Stimulated activated CD4-positive, alpha-beta T cell treated with anti-CD3 and anti-CD28 coated beads, Interleukin-4, amount 100 ng/mL, for 4 hours (primary cell): ENCODE measurements at places on chromosomes 7 and 10.

GRCh38 chr7:130356876-130357611 is 12.4 kb downstream of the CPA5 start:
- DNase-seq, result no peak

DNA sequence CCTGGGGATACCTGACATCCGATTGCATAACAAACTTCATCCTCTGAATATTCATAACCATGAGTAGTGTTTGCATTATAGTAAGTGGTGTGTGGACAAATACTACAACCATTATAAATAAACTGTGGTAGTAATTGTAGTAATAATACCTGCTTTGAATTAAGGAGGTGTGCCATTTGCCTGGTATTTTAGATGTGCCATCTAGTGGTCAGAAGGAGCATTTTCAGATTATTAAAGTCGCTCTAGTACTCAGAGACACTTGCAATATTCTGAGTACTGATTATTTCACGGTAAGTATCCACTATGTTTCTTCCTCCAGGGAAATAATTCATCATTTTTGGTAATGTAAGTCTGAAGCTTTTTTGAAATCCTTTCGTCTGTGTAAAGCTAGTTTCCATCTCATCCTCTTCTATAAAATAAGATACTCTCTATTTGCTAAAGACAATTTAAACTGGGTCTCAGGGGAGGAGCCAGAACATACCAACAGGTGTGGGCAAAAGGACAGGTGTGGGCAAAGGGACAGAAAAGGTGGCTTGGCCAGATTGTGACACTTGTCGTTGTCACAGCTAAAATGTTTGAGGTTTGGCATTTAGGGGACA is 115.3 kb upstream of the WDR11 start:
- no peak for DNase-seq

- no peak for DNase-seq
These were observed 207.9 kb downstream of the CTNNA3 start for GRCh38 chr10:67487906-67488619.

DNA sequence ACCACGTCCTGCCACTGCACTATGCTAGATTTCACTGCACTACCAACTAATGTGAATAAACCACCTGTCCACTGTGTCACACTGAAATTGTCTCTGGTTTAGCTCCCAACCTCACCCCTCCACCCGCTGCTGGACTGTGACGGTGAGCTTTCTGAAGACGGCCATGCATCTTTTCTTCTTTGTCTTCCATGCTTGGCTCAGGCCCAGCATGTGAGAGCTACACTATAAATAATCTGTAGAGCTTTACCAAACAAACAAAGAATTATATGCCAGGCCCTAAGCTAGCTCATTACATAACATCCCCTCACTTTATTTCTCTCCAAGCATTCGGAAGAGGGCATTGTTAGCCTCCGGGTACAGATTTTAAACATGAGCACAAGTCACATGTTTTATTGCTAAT is 633.2 kb downstream of the TNS3 start:
- no peak for DNase-seq

DNA sequence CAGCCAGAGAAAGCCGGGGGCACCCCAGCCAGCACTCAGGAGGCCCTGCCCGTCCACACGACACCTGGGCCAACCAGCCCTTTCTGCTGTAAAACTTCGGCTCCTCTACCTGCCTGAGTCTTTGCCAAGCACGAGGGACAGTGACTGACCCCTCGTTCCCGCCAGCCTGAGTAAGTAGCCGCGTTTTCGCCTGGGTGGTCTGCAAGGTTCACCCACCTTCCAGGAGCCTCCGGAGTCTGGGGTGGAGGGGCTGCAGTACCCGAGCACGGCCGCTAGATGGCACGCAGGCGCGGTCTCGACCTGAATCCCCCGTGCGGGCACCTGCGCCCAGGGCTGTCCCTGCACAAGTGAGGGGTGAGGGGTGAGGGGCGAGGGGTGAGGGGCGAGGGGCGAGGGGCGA is 192.7 kb downstream of the PTPRN2 start:
- DNase-seq, result peak; percentile 55

- no peak for DNase-seq
These were observed 183.5 kb upstream of the FAM3C start for GRCh38 chr7:121579639-121580038.

- no peak for DNase-seq
These were observed 91.4 kb upstream of the KLF6 start for GRCh38 chr10:3876350-3876962.

GRCh38 chr10:79340646-79341244 is 6.5 kb upstream of the PPIF start:
- DNase-seq, result no peak

DNA sequence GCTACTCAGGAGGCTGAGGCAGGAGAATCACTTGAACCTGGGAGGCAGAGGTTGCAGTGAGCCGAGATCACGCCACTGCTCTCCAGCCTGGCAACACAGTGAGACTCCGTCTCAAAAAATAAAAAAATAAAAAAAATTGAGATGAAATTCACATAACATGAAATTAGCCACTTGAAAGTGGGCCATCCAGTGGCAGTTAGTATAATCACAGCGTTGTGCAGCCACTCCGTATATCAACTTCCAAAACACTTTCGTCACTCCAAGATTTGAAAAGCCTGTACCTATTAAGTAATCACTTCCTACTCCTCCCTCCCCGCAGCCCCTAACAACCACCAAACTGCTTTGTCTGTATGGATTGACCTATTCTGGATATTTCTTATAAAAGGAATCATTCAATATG is 20.7 kb upstream of the CACUL1 start:
- DNase-seq, result no peak

DNA sequence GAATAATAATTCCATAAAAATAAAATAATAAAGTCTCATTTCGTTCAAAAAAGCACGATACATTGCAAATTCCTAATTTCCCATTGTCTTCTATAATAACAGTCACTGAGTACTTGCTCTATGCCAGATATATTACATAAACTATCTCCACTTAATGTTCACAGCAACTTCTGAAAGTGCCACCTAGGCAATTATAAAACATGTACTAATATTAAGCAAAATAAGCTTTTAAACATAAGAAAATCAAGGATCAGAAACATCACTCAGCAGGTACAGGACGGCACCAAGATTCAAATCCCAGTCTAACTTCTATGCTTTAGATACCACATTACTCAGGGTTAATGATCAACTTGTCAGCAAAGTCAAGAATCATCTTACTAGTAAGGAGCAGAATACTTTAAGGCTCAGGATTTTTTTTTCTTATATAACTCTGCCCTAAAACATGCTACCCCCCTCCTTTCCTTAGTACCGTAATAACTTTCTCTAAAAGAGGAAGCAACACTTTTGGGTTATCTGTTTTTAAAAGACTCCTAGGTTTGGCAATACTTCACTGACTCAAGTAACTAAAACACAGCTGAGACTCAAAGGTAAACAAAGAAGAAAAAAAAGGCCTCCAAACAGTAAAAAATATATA is 51.3 kb downstream of the USP6NL start:
- no peak for DNase-seq

- DNase-seq, result no peak
These were observed 45.3 kb upstream of the FAM133B start for GRCh38 chr7:92635538-92635937.

DNA sequence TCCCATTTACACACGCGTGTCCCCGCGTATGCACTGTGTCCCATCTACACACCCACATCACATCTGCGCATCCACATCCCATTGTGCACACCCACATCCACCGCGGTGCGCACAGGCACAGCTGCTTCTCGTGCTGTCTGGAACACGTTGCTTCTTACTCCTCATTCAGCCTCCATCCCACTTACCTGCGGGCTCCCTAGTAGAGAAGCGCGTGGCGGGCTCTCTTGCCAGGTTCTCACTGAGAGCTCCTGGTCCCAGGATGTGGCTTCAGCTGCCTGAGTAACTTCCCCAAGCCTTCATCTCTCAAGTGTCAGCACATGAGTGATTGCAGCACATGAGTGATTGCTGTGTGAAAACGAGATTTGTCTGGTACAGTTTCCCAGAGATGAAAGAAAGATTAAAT is 117.8 kb downstream of the TRRAP start:
- DNase-seq, result no peak

- DNase-seq, result no peak
These were observed 258.9 kb upstream of the NPY start for GRCh38 chr7:24025094-24025493.

DNA sequence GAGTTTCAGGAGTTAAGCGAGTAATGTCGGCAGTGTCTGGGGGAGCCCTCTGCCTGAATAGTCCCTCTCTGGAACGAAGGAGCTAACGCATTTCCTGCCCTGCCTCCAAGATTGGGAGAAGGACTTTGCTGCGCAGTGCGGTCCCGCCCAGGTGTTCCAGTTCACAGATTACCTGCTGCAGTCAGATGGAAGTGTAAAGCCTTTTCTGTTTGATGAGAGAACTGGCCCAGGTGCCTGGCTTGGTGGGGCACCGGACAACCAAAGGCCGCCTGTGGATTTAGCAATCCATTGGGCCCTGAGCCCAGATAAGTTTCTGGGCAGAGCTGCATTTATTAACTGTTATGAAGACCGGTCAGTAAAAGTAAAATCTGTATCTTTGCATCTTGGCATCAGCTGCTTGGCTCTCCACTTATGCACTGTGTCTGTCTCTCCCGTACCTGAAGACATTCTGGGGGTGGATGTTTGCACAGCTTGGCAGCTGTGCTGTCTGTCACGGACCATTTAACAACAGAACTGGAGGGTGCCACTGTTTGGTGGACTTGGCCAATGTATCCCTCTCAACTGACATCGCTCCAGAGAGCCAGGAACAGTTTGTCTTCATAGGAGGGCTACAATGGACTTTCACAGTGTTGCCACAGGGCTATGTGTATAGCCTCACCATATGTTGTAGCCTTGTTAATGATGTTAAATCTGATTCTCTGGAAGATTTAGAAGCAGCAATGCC is 654.7 kb upstream of the ZWINT start:
- no peak for DNase-seq

GRCh38 chr7:69276011-69276729 is 322.1 kb upstream of the AUTS2 start:
- no peak for DNase-seq
